ENCODE measurements at places on chromosomes 1 and 21.

GRCh38 chr1:54318246-54318814, 87.9 kb downstream of the SSBP3 start:
- DNase-seq, result no peak

GRCh38 chr1:15246960-15247614, at the start of gene FHAD1:
FHAD1 (plus strand) TSS chr1:15247223; CDS start chr1:15251785, 4,562 bp downstream.
- peak; percentile 30 for DNase-seq

DNA sequence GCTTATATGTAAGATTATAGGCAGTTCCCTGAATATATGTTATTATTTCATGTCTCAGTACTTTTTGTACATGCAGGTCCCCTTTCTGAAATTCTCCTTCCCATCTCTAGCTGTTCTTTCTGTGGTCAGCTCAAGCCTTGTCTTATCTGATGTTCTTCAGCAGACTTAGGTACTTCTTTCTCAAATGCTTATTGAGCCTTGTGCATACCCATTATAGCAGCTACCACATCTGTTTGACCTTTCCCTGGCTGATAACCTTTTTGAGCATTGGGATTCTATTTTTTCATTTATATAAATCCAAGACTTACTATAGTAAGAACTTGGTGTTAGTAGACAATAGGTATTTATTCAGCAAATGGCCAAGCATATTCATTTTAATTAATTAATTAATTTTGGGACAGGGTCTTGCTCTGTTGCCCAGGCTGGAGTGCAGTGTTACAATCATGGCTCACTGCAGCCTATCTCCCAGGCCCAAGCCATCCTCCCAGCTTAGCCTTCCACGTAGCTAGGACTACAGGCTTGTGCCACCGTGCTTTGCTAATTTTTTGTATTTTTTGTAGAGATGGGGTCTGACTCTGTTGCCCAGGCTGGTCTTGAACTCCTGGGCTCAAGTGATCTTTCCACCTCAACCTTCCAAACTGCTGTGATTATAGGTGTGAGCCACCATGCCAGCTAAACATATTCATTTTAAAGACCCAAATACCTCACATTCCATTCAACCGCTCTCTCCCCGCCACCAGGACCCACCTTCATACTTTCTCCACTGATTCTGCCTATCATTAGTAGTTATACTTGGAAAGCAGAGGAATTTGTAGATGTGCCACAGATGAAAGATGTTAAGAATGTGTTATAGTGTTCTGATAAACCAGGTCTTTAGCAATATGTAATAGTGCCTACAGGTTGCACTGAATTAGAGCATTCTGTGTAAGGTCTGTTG, 16.7 kb downstream of the TIPRL start:
- DNase-seq, result no peak

- DNase-seq, result no peak
Measured at GRCh38 chr1:61427510-61427909, 297.4 kb downstream of the TM2D1 start.

DNA sequence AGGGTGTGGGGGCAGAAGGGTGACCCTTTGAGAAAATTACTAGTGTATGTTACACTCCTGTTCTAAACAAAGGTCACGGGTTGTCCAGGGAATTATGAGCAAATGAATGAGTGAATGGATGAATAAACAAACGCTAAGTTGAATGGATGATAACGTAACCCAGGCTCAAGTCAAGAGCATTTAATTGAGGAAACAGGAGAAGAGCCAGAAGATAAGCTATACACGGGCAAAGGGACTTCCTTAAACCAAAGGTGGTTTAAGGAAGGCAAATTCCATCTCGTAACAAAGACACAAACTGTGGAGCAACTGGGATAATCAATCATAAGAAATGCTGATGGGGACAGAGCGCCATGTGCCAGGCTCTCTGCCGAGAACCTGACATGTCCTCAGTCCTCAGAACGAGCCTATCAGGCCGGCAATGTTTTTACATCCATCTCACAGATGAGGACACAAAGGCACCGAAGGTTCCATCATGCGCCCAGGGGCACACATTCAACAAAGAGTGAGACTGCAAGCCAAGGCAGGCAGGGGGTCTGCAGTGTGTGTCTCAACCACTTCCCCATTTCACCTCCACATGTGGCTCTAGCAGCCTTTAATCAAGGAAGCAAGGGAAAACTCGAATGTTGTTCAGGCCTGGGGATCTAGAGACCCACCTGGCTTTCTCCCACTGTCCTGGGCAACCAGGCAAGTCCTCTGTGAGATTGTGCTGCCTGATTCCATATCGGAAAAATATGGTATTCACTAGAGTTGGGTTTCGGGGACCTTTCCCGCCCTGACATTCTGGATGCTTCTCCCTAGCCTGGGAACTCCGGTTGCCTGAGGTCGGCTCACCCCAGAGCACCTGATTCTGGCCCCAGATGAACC, 126.8 kb upstream of the EDN2 start:
- no peak for DNase-seq

- DNase-seq, result no peak
Measured at GRCh38 chr1:88009916-88010315, 674.2 kb upstream of the PKN2 start.

GRCh38 chr21:45158491-45159423, 84.4 kb downstream of the ADARB1 start:
- DNase-seq, result no peak

- DNase-seq, result no peak
Measured at GRCh38 chr1:204075139-204075521, 2.2 kb downstream of the SOX13 start.

GRCh38 chr21:42680058-42680330, 26.6 kb downstream of the PDE9A start:
- DNase-seq, result no peak

DNA sequence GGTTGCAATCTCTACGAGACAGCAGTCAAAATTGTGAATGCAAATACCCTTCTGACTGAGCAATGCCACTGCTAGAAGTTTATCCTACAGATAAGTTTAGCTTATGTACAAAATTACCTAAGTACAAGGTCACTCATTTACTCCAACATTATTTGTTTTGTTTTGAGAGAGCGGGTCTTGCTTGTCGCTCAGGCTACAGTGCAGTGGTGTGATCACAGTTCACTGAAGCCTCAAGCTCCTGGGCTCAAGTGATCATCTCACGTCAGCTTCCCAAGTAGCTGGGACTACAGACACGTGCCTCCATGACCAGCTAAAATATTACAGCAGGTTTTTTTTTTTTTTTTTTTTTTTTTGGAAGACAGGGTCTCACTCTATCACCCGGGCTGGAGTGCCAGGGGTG, 15.4 kb downstream of the RBM34 start:
- DNase-seq, result no peak

GRCh38 chr1:40868051-40868723, 6.0 kb upstream of the CITED4 start:
- DNase-seq, result no peak

DNA sequence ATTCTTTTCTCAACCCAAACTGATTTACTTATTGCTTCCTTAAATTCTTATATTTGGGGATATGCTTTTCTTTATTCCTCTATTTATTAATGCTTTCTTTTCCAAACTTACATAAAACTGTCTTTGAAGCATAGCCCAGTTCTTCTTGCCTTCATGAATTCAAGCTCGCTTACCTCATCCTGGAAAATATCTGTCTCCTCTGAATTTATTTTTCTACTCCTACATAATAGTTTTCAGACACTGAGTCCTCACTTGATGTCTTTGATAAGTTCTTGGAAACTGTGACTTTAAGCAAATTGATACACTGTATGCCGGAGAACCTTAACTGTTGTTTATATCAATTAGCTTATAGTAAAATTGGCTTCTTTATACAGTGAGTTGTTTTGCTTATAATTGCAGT, 93.8 kb downstream of the ZFYVE9 start:
- DNase-seq, result no peak

- no peak for DNase-seq
Measured at GRCh38 chr1:59081795-59082194, 215.1 kb upstream of the FGGY start.

- DNase-seq, result no peak
Measured at GRCh38 chr21:36729310-36729970, 30.5 kb downstream of the SIM2 start.

- no peak for DNase-seq
Measured at GRCh38 chr1:63931468-63931867, 157.7 kb downstream of the ROR1 start.

- no peak for DNase-seq
Measured at GRCh38 chr21:27001526-27001925, 34.6 kb upstream of the ADAMTS5 start.

DNA sequence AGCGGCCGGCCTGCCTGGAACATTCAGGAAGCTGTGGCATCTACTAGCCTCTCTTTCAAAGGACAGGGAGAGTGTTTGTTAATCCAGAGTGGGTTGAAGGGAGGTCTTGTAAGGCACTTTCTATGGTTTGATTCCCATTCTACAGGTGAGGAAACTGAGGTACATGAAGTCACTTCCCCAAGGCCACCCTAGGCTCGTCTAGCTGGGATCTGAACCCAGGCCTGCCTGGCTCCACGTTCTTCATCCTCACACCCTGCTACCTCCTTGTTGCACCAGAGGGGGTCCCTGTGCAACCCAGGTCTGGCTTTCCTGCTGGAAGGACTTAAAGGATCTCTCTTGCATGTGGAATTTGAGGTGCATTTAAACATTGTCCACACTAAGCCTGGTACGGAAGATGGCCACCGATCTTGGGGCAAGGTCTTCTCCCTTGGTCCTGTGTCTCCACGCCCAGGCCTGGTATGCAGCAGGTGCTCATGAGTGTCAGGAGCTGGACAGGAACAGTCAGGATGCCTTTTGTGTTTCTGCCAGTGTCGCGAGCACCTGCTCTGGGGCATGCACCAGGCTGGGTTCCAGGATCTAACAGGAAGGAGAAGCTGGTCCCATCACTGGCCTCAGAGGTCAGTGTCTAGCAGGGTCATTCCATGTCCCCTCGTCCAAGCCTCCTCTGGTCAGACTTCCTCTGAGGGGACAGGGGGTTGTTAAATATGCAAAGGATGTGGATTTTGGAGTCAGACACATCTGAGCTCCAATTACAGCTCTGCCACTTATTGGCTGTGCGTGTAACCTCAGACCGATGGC, 103.2 kb upstream of the RUNX3 start:
- DNase-seq, result no peak

GRCh38 chr21:43361127-43361492, 65.8 kb downstream of the SIK1 start:
- DNase-seq, result no peak

DNA sequence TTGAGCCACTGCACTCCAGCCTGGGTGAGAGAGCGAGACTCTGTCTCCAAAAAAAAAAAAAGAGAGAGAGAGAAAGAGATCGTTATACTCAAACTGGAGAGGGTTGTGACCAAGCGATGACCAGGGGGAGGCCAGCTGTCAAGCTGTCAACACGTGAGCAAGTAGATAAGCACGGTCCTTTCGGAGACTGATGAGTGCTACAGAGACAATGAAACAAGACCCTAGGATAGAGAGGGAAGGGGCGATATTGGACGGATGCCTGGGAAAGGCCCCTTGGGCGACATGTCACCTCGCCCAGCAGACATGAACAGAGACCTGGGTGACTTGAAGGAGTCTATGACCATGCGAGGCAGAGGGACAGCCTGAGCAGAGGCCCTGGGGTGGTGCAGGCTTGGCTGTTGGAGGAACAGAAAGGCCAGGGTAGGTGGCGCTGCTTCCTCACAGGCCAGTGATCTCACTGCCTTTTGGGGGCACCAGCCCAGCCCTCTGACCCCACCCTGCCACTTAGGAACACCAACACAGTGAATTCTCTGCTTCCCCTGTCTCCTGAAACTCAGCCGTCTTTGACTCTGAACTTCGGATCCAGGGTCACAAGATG, 100.8 kb upstream of the IFFO2 start:
- no peak for DNase-seq

GRCh38 chr1:239367196-239367810, 19.1 kb upstream of the CHRM3 start:
- DNase-seq, result no peak

DNA sequence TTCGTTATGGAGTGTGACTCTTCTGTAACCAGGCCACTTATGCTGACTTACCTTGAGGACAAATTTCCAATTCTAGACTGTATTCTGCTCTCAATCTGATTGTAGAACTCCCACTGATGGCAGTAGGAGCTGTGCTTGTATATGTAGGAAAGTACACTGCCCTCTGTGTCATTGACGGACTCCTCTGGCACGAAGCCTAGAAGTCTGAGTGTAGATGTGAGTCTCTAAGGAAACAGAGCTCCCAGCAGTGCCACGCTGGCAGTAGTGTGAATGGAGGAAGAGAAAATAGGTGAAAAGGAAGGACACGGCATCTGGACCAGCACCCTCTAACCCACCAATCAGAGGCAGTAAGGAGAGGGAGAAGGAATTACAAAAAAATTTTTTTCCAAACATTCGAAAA, 130.4 kb upstream of the ADGRL2 start:
- DNase-seq, result no peak

DNA sequence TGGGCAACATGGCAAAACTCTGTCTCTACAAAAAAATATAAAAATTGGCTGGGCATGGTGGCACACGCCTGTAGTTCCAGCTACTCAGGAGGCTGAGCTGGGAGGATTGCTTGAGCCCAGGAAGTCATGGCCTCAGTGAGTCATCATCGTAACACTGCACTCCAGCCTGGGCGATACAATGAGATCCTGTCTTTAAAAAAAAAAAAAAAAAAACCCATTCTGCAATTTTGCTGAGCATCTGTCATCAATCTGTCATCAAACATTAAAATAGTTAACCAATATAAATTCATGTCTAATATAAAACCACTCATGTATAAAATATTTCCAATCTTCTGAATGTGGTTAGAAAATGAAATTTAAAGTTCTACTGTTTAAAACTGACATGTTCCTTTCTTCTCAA, 56.9 kb downstream of the LPAR3 start:
- DNase-seq, result no peak

GRCh38 chr21:37074546-37074945, 1.5 kb downstream of the TTC3 start:
- DNase-seq, result no peak
